ENCODE measurements at places on chromosomes 13 and 19.

GRCh38 chr19:50565984-50566903 lies 2.0 kb downstream of the LRRC4B start:
- peak; percentile 45 for DNase-seq

GRCh38 chr13:36879218-36879938 lies 40.7 kb downstream of the SMAD9 start:
- no peak for DNase-seq

DNA sequence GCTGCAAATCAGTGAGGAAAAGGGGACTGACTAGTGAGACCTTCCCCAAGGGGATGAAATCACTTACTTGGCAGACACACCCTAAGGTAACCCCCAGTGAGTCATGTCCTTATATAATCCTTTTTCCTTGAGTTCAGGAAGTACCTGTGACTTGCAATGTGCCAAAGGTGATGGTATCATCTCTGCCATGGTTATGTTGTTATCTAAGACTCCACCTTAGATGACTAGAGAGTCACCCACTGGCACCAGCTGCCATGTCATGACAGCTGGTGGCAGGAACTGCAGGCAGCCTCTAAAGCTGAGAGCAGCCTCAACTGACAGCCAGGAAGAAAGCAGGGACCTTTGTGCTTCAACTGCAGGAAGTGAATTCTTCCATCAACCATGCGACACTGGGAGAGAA lies 12.5 kb downstream of the PBX4 start:
- peak; percentile 63 for DNase-seq

DNA sequence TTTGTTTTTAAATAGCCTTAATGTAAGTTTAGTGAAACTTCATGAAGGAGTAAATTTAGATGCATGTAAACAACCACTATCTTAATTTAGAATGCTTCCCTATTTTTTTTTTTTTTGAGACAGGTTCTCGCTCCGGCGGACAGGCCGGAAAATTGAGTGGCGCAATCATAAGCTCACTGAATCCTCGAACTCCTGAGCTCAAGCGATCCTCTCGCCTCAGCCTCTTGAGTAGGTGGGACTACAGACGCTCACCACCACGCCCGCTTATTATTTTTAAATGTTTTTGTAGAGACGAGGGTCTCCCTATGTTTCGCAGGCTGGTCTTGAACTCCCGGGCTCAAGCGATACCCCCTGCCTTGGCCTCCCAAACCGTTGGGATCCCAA lies 1.6 kb downstream of the TEX30 start:
- DNase-seq, result no peak

Measured in hepatocyte (in vitro differentiated cells).